ENCODE measurements at places on chromosomes 3 and 15.
A peak's percentile ranks its signal among the peaks of the same experiment; 100 is the strongest.

- DNase-seq: no peak
Observed at GRCh38 chr3:66017591-66017990, 21.1 kb downstream of the MAGI1 start.

GRCh38 chr3:52501046-52501445, 5.9 kb downstream of the STAB1 start:
- no peak for DNase-seq

- DNase-seq: no peak
Observed at GRCh38 chr15:47203993-47204392, 513.3 kb upstream of the SEMA6D start.

GRCh38 chr3:180306691-180307090, 270.0 kb upstream of the PEX5L start:
- no peak for DNase-seq

GRCh38 chr3:73846951-73847350, 222.2 kb upstream of the PDZRN3 start:
- no peak for DNase-seq

DNA sequence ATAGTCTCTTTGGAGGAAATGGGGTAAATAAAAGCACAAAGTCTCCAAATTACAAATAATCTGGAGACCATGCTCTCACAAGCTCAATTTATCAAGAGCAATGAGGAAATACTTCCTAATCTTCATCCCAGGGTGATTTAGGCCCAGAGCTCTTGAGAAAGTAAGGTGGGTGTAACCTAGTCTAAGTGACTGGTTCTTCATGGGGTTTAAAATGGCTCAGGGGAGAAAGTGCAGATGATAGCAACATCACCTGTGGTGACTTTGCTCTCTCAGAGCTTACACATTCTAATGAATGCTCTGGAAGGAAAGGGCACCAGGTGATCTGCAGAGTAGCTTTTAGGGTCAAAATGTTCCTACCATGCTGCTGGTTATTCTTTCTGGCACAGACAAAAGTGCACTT, 118.4 kb upstream of the TP63 start:
- no peak for DNase-seq

- DNase-seq: no peak
Observed at GRCh38 chr3:8766148-8766547, 3.3 kb downstream of the OXTR start.

GRCh38 chr15:71592203-71592602, 218.2 kb upstream of the NR2E3 start:
- DNase-seq: no peak

- peak; percentile 88 for DNase-seq
Observed at GRCh38 chr3:111547631-111548030, 5.6 kb downstream of the CD96 start.

- DNase-seq: no peak
Observed at GRCh38 chr3:9902372-9903237, at the start of gene IL17RE. IL17RE (plus strand) TSS chr3:9902848; CDS start chr3:9902933, 85 bp downstream.
